Tibial nerve (tissue), 4 donors: ENCODE measurements at places on chromosomes 1 and 21. TPM values are rescaled to one million over a fixed set of nuclear protein-coding genes. Genes with fewer than 3 reads are reported as not detected.

DNA sequence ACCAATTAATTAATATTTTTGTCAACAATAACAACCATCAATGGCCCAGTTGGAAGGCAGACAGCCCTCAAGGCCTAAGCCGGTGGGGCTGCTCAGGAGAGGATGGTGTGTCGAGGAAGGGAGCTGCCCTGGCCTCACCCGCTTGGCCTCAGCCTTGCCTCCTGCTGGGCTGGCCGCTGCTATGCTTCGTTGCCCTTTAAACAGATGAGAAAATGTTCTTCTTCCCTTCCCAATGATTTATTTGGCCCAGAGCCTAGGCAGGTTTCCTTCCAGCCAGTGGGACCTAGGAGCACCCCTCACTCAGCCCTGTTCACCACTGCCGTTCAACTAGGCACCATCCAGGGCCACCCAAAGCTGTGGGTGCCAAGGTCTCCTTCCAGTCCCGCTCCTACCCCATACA is 3.1 kb upstream of the ADGRB2 start:
- no peak for DNase-seq

DNA sequence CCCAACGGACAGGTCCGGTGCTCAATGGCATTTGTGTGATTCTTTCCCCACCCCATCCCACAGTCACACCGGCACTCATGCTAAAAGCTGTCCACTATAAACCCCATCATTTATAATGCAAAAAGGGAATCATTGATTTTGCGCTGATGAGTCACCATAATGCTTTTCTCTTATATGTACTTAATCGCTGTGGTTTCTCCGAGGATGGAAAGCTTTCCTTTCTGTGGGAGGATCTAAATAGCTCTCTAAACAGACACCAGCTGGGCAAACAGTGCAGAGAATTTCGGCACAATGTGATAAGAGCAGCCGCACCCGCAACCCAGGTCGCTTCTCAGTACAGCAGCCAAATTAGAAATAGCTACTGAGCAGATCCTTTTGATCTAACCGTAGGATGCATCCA is 85.6 kb downstream of the SETD4 start:
- no peak for DNase-seq

Gene RHBG
- not detected for total RNA-seq

GRCh38 chr1:93565496-93566206 is 116.0 kb downstream of the BCAR3 start:
- DNase-seq: no peak
